Activated T-cell treated with anti-CD3 and anti-CD28 coated beads, Interleukin-2, amount 50 U/mL, for 48 hours (primary cell): ENCODE measurements at places on chromosomes 16 and 17.
A peak's percentile ranks its signal among the peaks of the same experiment; 100 is the strongest.

DNA sequence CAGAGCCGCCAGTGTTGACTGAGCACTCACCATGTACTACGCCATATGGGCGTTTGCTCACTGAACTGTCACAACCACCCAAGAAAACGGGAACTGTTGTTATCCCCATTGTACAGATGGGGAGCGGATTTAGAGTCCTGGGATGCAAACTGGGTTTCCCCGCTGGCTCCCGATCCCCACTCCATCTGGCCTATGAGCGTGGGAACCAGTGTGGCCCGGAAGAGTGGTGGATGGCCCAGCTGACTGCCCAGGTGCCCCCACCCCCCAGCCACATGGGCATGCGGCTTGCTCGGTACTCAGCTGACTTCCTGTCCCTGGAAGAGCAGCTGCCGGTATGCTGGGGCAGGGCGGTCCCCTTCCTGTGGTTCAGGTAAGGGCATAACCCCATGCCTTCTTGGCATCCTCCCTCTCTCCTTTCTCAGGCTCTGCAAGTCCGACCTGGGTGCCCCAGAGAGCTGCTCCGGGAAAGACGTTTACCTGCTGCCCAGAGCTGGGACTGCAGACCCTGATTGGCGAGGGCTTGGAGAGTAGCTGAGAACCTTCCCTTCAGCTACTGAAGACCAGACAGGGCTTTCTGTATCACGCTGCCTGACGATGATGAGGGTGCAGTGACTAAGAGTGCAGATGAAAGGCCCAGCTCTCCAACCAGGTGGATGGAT is 16.2 kb downstream of the SOCS3 start:
- DNase-seq = peak; percentile 80

- DNase-seq = no peak
These were observed 23.6 kb downstream of the NTN1 start for GRCh38 chr17:9044772-9045463.

- peak; percentile 99 for DNase-seq
These were observed 2.4 kb downstream of the SYNGR3 start for GRCh38 chr16:1991948-1992703.

DNA sequence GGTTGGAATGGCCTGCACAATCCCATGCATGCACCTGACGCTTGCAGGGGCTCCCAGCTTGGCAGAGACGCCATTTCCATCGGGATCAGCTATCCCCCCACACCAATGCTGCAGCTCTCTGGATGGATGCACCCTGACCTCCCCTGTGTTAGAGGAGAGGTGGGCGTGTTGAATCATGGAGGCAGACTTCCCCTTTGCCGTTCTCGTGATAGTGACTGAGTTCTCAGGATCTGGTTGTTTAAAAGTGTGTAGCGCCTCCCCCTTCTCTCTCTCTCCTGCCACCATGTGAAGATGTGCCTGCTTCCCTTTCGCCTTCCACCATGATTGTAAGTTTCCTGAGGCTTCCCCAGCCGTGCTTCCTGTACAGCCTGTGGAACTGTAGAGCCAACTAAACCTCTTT is 17.8 kb upstream of the KCNH6 start:
- no peak for DNase-seq
